Activated CD4-positive, alpha-beta memory T cell treated with anti-CD3 and anti-CD28 coated beads, Interleukin-2, amount 10 ng/mL, durations not matched to agents 7 days and 5 days (primary cell): ENCODE measurements at places on chromosomes 7 and 10. TPM values are rescaled to one million over a fixed set of nuclear protein-coding genes. Genes with fewer than 3 reads are reported as not detected.

Gene TMEM229A
- not detected for total RNA-seq

Gene ACHE
- 0.13 TPM for total RNA-seq

Gene RARRES2
- total RNA-seq = not detected

Gene ARHGEF5
- total RNA-seq = 11.1 TPM

Gene HOXA10
- total RNA-seq = not detected

Gene CREB5
- total RNA-seq = not detected

Gene IFIT1B
- total RNA-seq = 0.15 TPM

Gene SPDYE2
- not detected for total RNA-seq

DNA sequence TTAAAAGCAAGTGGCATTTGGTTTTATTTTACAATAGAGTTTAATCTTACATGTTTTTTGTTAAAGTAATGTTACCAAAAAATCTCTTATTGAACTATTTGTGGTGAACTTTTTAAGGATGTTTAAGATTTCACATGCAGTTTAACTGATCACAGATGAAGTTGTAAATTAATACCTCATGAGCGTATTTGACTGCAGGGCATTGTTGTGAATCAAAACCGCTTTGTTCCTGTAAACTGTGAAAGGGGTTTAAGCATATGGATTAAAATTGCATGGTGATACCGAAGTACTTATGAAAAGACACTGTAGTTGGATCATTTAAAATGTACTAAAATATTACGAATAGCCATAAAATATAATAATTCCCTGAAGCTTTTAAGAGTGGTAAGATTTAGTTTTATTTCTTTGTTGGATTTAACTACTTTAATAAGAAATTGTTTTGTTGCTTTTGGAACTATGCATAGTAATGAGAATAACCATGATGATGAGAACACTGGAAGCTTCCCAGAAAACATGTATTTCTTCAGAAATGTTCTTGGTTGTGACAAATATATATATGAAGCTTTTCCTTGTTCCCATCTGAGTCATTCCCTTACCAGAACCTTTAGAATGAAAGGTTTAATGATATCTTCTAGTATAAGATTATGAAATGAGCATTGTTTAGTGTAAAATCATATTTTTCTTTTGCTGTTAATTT, 131.3 kb downstream of the ADK start:
- DNase-seq = no peak

- DNase-seq = no peak
Measured at GRCh38 chr7:85748861-85749260, 562.0 kb upstream of the SEMA3D start.

GRCh38 chr10:369684-370448, 234.6 kb downstream of the ZMYND11 start:
- DNase-seq = no peak

- DNase-seq = no peak
Measured at GRCh38 chr7:127250312-127251035, 2.3 kb downstream of the GRM8 start.

DNA sequence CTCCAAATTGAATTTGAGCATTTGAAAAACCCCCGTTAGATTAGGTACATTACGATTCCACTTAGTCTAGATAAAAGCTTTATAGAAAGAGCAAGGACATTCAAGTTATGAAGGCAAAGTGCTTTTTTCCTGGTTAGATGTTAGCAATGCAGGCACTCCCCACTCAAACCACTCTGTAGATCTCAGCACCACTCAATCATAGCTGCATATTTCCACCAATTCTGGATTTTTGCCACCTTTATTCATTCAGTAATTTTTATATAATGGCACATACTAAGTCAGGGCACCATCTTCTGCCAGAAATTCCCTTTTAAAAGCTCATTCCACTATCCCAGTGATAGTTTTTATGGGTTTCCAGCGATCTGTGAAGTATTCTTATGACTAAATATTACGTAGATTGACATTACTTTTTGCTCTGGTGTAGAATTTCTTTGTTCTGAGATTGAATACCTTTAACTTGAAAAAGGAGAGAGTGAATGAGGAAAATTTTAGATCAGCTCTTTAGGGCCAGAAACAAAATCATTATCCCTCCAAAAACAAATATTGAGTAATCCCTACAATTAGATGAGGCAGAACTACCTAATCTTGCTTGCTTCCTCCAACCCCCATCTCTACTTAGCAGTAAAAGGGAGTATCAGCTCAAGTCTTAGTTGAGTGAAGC, 51.6 kb downstream of the RNLS start:
- no peak for DNase-seq

- no peak for DNase-seq
Measured at GRCh38 chr7:93765475-93765874, 125.1 kb downstream of the TFPI2 start.

- DNase-seq = no peak
Measured at GRCh38 chr10:53023411-53023810, 250.8 kb upstream of the MBL2 start.

- no peak for DNase-seq
Measured at GRCh38 chr7:85840554-85840953, 653.7 kb upstream of the SEMA3D start.

DNA sequence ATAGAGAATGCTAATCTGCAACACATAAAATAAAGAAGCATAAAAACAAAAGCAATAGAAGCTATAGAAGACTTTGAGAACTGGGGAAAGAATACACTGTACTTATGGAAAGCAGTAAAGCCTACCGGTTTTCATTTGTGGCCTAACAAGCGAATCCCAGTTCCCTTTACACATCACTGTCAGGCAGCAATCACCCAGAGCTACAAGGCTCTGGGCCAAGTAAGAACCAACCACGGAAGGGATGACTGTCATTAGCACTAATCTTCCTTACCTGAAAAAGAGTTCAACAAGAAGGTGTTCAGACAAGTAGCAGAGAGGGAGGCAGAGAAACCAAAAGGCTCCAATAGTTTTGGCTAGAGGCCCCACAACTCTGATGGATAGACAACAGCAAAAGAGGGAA, 15.0 kb downstream of the CCDC6 start:
- no peak for DNase-seq
